ENCODE measurements at places on chromosomes 2 and 18.

DNA sequence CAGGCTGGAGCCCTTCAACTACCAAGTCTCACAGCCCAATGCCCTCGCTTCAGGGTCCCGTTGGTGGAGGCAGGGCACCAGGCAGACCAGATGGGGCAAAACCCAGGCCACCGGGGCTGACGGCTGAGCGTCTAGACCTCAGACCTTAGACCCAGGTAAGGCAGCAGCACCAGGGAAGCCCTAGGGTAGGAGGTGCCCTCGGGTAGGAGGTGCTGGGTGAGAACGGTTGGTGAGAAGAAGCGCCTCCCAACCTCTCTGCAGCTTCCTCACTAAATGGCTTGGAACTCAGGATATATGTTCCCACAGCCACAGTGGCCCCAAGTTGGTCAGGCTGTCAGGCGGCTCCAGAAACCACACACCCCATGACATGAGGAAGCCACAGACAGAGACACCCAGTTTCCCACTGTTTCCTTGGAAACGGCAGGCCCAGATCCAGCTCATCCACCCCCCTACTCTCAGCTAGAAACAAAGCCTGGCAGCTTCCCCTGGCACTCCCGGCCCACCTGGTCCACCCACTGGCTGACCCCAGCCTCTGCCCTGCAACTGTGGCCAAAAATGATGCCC is 13.1 kb upstream of the MLPH start:
- DNase-seq = no peak

DNA sequence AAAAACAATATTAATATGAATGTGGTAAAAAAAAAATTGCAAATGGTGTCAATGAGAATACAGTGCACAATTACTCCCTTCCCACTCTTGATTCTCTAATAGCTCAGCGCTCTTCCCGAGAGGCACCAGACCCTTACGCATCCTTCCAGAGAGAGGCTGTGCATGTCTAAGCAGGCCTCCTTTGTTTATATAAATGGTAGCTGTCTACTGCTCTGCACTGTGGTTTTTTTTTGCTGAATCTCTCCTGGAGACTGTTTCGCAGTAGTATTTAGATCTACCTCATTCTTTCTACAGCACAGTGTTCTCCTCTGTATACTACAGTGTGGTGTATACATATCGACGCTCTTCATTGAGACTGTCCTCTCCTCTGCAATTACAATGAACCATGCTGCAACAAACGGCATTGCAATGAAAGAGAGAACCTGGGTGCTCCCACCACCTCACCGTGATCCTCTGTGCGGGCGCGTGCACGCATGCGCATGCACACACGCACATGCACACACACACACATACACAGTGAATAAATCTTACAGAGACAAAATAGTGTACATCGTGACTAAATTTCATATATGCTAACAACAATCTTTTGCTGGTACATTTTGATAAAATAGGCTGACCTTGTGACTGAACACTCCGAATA is 19.4 kb downstream of the SEPTIN10 start:
- no peak for DNase-seq

GRCh38 chr18:29912351-29912750 is 1130.2 kb downstream of the DSC3 start:
- DNase-seq = no peak

- no peak for DNase-seq
Observed at GRCh38 chr2:55151733-55152433, 80.2 kb downstream of the CLHC1 start.

Measured in transverse colon (tissue), 4 donors.